ENCODE measurements at places on chromosomes 6 and 20.

DNA sequence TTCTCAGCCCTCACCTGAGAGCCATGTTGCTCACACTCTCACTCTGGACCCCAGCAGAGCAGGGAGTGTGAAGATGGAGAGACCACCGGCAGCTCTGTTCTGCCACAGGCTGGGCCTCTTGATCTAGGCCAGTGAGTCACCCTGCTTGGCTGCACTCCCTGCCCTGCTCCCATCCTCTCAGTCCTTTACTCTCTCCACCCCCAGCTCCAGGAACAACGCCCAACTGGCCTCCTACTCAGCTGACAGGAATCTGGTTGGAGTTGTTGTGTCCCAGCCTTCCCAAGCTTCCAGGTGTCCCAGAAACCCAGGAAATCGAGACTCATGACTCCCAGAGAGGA, at the start of gene PSORS1C1:
PSORS1C1 (plus strand) TSS at position 260 of the 338 bp plus-strand sequence. CDS start 14,833 bp downstream, outside the sequence.
- DNase-seq: no peak
- peaks cover 21% of the 10 kb centered on the region for H3K27me3 ChIP-seq
- no peak within 1 kb of the TSS for H3K27ac ChIP-seq
- no peaks in the 10 kb centered on the region for H3K4me1 ChIP-seq
- H3K4me3 ChIP-seq: no peak within 1 kb of the TSS
- no peaks in the 10 kb centered on the region for H3K36me3 ChIP-seq

- peak; percentile 84 for DNase-seq
- peak overlapping the region; percentile 92 for H3K27ac ChIP-seq
- peaks cover 11% of the 10 kb centered on the region for H3K36me3 ChIP-seq
- H3K4me3 ChIP-seq: peak overlapping the region; percentile 77
- H3K4me1 ChIP-seq: peaks cover 76% of the 10 kb centered on the region
These were observed 12.7 kb downstream of the IGF2R start for GRCh38 chr6:159981403-159982245.

GRCh38 chr20:43187476-43188233, 2.1 kb downstream of the PTPRT start:
- H3K4me1 ChIP-seq: peaks cover 4% of the 10 kb centered on the region
- H3K27me3 ChIP-seq: peaks cover 38% of the 10 kb centered on the region
- DNase-seq: peak; percentile 90
- H3K36me3 ChIP-seq: no peaks in the 10 kb centered on the region
- H3K27ac ChIP-seq: no peak overlapping the region
- no peak overlapping the region for H3K4me3 ChIP-seq

DNA sequence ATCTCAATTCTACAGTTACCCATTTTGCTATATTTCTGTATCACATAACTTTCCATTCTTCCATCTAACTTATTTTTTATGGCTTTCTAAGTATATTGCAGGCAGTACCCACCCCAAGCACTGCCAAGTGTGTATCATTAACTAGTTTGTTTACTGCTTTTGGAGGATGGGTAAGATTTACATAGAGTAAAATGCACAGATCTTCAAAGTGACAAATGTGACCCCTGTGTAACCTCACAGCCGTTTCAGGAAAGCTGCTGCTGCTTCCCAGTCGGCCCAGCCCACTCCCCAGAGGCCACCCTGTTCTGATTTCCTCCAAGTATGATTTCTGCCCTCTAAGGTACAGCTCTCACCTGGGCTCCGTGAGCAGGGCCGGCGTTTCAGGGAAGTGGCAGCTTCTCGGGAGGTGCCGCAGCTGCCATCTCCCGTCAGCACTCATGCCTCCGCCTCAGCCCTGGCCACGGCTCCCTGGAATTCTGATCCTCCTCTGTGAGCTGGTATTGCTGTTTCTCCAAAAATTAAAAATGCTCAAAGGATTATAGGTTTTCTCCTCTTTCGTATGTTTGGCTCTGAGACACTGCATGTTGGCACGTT, 15.0 kb upstream of the MAP1LC3A start:
- no peaks in the 10 kb centered on the region for H3K27me3 ChIP-seq
- peaks cover 17% of the 10 kb centered on the region for H3K36me3 ChIP-seq
- H3K4me1 ChIP-seq: peaks cover 21% of the 10 kb centered on the region
- H3K27ac ChIP-seq: no peak overlapping the region
- no peak overlapping the region for H3K4me3 ChIP-seq
- no peak for DNase-seq

- DNase-seq: no peak
- no peaks in the 10 kb centered on the region for H3K27me3 ChIP-seq
- no peaks in the 10 kb centered on the region for H3K4me1 ChIP-seq
- H3K4me3 ChIP-seq: no peak overlapping the region
These were observed 87.7 kb downstream of the EPB41L2 start for GRCh38 chr6:130975325-130975724.

GRCh38 chr6:2938632-2939083, 32.7 kb downstream of the SERPINB6 start:
- H3K27ac ChIP-seq: peak overlapping the region; percentile 93
- H3K36me3 ChIP-seq: peaks cover 34% of the 10 kb centered on the region

GRCh38 chr6:111971181-111971841, 82.6 kb upstream of the CCN6 start:
- peaks cover 13% of the 10 kb centered on the region for H3K27me3 ChIP-seq
- H3K27ac ChIP-seq: no peak overlapping the region
- DNase-seq: no peak
